ENCODE measurements at places on chromosomes 2 and 18.

DNA sequence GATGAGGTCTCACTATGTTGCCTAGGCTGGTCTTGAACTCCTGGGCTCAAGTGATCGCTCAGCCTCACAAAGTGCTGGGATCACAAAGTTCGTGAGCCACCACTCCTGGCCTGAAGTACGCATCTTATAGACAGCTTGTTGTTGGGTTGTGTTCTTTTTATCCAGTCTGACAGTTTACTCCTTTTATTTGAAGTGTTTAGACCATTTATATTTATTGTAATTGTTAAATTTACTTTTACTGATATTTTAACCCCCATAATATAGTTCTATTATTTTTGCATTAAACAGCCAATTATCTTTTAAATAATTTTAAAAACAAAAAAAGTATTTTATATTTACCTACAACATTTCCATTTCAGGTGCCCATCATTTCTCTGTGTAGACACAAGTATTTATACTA lies 303.0 kb upstream of the HDAC4 start:
- DNase-seq: no peak

DNA sequence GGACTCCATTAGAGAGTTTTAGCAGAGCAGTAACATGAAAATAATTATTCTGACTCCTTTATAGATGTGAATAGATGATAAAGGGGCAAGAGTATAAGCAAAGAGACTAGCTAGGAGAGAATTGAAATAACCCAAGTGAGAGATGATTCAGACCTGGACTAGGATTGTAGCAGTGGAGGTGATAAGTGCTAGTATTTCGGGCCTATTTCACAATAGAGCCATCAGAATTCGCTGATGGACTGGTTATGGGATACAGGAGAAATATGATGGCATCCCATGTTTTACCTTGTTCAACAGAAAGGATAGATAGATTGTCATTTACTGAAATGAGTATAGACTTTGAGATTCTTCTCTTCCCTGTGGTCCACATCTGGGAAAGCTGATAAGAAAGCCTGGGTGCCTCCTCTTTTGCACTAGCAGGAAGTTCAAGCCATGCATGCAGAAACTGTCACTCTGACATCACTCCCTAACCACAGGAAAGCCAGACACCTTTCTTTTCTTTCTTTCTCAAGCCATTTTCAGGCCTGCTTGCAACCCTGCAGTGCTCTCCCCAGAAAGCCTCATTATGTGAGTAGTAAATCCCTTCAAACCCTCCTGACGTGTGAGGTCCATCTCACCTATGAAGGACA lies 25.3 kb downstream of the DYNAP start:
- no peak for DNase-seq

- DNase-seq: no peak
Observed at GRCh38 chr2:62573137-62573731, 67.2 kb upstream of the TMEM17 start.

DNA sequence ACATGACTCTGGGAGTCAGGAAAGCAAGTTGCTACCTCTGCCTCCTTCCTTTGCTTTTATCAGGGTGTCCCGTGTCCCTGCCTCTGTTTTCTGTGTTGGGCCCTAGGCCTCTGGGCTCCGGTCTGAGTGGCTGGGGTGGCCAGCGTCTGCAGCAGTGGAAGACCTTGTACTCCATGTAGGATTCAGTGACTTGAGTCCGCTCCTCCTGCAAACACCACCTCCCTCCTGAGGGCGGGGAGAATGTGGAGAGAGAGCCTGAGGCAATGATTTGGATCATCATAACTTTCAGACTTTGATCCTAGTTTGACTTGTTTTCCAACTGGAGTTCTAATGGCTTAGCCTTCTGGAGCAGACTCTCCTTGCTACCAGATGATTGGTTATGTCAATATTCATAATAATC lies 30.8 kb downstream of the ATP6V1C2 start:
- no peak for DNase-seq

DNA sequence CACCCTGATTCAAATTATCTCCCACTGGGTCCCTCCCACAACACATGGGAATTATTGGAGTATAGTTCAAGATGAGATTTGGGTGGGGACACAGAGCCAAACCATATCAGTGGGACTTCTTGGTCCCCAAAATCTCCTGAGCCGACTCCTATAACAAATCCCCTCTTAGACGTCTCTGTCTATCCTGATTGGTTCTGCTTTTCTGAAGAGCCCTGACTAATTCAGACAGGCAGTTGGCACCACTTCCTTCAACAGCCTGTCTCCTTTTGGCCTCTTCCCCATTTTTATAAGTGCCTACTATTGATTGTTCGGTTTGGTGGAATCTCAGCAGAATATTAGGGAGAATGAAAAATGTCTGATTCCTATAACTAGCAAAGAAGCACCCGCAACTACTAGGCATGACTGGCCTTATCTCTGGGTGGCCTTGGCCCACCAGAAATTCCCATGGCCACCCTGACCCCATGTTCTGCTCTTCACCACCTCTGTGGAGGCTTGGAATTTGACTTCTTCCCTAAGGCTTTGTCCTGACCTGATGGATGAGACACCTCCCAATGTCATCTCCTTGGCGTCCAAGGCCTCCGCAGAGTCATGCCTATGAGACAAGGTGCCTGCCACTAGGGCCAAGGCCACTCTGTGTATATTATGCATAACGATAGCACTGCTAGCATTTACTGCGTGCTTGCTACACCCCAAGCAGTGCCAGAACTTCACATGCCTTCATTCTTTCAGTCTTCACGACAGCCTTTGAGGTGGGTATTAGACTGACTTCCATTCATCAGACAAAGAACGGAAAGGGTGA lies 218.9 kb upstream of the COPS8 start:
- peak; percentile 5 for DNase-seq

DNA sequence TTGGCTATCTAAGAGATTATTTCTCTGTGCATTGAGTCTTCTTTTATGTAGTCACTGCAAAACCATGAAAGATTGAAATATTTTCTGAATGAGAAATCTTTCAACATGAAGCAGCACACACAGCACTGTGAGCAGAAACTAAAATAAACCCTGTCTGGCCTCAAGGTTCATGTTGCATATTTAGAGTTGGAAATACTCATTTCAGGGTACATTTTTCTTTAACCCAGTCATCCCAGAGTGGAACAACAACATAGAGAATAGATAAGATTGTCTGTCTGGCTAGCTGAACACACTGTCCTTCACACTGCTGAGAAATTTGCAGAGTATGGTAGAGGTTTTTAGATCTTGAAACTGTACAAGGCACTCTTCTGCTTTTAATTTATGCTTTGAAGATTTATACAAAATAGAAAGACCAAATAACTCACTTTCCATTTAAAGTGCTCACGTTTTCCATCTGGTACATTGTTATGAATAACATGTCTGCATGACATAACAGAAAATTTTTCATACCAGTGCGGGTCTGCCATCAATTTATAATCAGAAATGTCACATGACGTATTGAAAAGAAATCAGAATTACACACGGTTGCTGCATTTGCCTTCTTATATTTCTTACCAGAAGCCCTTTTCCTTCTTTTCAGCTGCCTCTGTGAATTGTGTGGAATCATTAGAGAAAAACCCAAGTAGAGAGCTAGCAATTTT lies 25.0 kb upstream of the FN1 start:
- no peak for DNase-seq

- no peak for DNase-seq
Observed at GRCh38 chr18:67485655-67486054, 30.9 kb downstream of the DSEL start.

DNA sequence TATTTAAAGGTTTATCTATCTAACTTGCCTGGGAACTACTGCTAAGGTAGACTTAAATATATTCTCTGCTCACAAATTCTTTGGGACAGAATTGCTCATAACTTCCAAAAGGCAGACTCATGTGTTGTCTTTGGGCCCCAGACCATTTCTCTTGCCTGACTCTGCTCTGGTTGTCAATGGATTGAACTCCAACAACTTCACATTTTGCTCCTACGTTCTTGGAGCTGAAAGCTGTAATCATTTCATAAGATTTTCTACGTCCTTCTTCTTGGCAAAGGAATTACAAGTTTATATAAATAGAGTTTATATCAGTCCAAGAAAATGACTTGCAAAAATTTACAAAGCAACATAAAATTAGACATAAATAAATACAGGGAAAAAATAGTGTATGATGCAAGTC lies 32.9 kb upstream of the PPM1B start:
- DNase-seq: no peak

GRCh38 chr2:56357655-56358295 lies 174.0 kb downstream of the CCDC85A start:
- no peak for DNase-seq

- no peak for DNase-seq
Observed at GRCh38 chr2:105577762-105578161, 166.9 kb upstream of the NCK2 start.

- DNase-seq: no peak
Observed at GRCh38 chr18:45275367-45276113, 339.7 kb upstream of the SLC14A2 start.

DNA sequence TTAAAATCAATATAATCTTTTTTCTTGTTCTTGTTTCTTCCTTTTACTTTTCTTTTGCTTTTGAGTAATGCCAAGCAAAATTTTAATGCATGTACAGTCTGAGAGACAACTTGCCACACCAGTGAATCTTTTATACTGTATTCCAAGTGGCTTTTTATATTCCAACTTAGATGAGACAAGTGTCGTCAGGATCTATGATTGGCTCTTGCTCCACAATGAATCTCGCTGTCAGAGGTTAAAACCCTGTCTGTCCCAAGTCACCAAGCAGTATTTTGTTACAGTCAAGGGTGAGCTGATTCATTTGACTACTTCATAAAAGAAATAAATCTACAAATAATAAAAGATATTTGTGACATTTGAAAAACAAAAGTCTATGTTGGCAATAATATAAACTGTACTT lies at the start of gene MSTN:
MSTN (minus strand) TSS at position 129 of the 400 bp plus-strand sequence. CDS start 133 bp downstream, outside the sequence.
- DNase-seq: no peak

DNA sequence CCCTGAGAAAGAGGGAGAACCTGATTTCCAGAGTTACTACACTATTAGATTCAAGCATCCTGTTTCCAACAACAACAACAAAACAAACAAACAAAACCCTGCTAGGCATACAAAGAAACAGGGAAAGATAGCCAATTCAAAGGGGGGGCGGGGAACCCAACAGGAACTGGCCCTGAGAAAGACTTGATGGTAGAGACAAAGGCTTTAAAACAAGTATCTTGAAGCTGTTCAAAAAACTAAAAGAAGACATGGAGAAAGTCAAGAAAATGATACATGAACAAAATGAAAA lies 147.1 kb downstream of the THADA start:
- no peak for DNase-seq

DNA sequence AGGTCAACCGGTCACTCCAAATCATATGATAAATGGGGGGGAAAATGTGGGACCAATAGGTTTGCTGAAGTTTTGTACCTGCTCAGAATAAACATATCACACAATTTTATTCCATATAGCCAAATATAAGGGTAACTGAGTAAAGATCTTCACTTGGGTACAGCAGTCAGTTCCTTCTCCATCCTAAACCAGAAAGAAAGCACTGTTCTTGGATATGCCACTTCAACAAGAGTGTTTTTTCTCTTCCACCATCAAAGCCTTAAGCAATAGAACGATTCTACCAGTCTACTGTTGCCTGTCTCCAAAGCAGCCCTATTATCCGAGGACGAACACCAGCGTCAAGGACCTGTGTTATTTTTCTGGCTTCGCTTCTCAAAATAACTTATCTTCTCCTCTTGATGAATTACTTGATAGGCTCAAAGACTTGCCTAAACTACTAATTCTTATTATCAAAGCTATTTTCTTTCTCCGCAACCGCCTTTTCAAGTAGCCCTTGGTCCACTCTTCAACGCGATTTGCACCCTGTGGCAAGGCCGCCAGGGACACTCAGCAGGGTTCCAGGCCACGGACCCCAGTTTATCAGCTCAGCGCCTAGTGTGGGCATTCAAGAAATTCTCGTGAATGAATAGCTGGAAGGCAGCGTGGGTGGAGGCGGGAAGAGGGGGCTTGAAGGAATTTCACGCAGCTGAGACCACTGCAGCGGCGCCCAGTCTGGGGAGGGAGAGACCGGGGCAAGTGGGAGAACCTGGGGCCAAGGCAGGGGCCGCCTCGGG lies 646 bp downstream of the ALS2 start:
- no peak for DNase-seq

DNA sequence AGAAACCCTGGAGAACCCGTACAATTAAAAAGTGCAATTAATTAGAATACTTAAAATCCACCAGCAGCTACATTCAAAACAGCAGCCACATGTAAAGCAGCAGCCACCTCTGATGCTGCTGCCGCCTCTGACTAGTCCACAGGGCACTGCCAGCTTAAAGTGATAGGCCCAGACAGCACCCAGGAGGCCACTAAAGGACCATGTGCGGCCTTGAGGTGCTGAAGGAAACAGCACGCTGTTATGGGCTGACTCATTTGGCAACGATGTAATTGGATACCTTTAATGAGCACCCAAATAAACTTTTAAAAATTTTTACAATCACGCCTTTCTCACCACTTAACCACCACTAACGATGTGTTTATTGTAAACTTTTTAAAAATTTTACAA lies 209.3 kb upstream of the NCKAP5 start:
- no peak for DNase-seq

DNA sequence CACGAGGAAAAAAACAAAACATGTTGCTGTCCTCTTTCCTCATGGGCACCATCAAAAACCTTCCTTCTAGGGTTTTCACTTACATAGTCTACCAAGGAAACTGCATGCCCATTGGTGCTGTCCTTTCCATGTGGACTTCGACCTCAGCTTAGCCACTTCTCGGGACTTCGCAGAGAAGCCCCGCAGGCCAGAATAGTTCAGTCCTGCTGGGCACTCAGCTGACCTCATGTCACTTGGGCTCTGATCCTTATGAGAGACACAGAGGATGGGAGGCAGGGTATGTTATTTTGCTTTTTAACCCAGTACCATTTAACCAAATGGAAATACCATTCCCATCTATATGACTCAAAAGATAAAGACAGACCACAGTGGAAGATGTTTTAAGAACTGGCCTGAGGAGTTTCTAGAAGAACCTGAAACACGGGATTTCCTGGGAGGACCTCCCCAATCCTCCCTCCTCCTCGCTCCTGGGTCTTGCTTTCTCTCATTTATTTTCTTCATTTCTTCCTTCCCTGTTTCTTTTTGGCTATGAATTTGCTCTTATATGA lies 28.4 kb downstream of the AAK1 start:
- DNase-seq: no peak

DNA sequence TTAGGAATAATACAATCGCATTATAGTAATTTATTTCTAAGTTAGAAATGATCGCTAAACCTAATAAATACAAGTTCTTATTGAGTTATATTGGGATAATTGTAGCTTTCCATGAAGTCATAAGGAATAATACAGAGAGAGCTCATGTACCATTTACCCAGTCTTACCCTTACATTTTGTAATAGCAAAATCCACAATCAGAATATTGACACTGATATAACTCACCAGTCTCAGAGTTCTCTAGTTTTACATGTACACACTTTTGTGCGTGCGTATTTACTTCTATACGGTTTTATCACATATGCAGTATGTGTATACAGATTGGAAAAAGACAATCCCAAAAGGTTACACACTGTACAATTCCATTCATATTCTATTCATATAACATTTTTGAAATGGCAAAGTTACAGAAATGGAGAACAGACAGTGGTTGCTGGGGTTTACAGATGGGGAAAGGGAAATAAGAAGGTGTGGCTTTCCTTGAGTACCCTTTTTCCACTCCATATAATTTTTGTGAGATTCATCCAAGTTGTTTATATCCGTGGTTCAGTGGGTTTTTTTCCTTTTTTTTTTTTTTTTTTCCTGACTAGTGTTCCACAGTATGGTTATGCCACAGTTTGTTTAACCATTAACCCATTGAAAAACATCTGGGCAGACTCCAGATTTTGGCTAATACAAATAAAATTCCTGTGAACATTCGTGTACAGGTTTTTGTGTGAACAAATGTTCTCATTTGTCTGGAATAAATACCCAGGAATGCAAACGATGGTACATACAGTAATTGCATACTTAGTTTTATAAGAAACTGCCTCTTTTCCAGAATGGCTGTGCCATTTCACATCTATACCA lies 117.2 kb downstream of the HNMT start:
- DNase-seq: no peak

- DNase-seq: peak; percentile 38
Observed at GRCh38 chr18:9707381-9708056, 582 bp upstream of the RAB31 start.

Data from femur (tissue), 1 donor.